Naive thymus-derived CD4-positive, alpha-beta T cell (primary cell): ENCODE measurements at places on chromosomes 16 and 17. TPM values are rescaled to one million over a fixed set of nuclear protein-coding genes. Genes with fewer than 3 reads are reported as not detected.

- DNase-seq, result no peak
Observed at GRCh38 chr17:6491071-6491700, 46.9 kb downstream of the PIMREG start.

GRCh38 chr17:27530764-27531391 lies 74.6 kb downstream of the KSR1 start:
- no peak for DNase-seq

DNA sequence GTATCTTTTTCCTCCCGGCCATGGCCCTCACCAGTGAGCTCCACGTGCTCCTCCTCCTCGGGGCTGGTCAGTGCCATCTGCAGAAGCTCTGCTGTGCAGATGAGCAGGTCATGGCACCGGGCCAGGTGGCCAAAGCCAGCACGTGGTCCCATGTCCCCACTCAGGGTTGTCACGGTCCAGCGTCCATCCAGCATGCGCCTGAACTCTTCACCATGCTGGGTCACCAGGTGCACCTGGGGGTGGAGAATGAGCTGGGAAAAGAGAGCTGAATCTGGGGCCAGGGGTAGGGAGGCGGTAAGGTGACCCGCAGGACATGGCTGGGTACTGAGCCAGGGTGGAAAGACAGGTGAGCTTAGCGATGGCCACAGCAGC lies 1.3 kb downstream of the DHX58 start:
- DNase-seq, result no peak

DNA sequence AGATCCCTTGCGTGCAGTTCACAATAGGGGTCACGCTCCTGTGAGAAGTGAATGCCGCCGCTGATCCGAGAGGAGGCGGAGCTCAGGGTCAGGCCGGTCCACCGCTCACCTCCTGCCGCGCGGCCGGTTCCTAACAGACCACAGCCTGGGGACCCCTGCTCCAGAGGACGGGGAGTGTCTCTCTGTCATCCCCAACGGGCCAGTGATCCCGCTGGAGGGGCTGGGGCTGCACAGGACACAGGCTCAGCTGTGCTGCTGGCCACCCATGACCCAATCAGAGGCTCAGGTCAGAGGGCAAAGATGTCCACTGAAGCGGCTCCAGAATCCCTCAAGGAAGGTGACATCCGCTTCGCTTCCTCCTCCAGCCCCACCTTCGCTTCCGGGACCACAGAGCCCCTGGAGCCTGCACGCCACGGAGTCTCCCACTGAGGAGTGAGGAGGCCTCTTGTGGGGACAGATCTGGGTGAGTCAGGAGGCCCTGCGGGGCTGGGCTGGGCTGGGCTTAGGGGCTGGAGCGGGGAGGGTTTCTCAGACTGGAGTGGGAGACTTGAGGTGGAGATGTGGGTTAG lies 115.4 kb downstream of the METRNL start:
- no peak for DNase-seq

- no peak for DNase-seq
Observed at GRCh38 chr17:50536683-50537646, 4.4 kb downstream of the EPN3 start.

DNA sequence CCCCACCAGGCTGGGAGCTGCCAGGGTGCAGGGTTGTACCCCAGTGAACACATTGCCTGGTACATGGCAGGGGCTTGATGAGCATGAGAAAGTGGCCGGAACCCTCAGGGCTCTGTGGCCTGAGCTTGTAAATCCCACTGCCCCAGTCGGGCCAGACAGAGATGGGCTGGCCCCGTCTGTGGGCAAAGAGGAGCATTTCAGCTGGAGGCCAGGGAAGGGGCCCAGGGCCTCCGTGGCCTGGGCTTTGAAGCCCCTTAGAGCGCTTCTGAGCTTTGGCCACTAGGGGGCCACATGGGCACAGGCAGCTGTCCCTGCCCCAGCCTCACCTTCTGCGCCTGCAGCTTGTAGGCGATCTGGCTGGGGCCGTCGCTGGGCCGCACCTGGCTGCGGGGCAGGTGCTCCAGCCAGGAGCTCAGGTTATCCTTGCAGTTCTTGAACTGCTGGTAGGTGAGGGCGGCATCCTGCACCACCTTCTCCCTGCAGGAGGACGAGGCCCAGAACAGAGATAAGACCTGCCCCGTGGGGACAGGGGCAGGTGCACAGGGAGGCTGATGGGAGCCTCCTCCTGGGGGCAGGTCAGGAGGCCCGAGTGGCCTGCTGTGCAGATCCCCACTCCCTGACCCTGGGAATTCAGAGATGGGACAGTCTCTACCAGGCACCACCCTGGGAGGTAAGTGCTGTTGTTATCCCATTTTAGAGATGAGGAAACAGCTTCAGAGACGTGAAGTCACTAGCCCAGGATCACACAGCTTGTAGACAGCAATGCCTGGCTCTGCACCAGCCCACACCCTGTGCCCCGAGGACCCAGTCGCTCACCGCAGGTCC lies 12.8 kb downstream of the EVPL start:
- peak; percentile 81 for DNase-seq

- no peak for DNase-seq
Observed at GRCh38 chr16:54053891-54054820, 232.4 kb downstream of the IRX3 start.

The KIF2B gene
- not detected for polyA plus RNA-seq

The KRT23 gene
- polyA plus RNA-seq, result not detected

The ITGB3 gene
- polyA plus RNA-seq, result not detected
